A549 (cell line): ENCODE measurements at places on chromosomes 6 and 20.

DNA sequence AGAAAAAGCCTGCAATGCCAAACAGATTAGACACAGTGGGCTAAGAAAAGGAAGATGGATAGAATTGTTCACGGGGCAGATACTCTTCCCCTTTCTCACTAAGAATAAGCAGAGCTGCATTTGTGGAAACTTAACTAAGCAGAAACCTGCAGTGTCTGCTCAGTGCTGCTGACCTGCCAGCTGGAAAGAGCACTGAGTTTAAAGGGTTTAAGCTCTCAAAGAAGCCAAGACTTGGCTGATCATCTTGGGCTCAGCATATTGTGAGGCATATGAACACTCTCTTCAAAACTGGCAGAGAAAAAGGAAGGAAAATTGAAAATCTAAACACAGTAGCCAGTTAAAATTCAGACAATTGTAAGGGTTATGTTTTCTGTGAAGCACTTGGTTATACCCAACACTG, 711.1 kb upstream of the EPHA7 start:
- DNase-seq, result no peak

GRCh38 chr6:150719099-150719766, 119.5 kb downstream of the PLEKHG1 start:
- no peak for DNase-seq

DNA sequence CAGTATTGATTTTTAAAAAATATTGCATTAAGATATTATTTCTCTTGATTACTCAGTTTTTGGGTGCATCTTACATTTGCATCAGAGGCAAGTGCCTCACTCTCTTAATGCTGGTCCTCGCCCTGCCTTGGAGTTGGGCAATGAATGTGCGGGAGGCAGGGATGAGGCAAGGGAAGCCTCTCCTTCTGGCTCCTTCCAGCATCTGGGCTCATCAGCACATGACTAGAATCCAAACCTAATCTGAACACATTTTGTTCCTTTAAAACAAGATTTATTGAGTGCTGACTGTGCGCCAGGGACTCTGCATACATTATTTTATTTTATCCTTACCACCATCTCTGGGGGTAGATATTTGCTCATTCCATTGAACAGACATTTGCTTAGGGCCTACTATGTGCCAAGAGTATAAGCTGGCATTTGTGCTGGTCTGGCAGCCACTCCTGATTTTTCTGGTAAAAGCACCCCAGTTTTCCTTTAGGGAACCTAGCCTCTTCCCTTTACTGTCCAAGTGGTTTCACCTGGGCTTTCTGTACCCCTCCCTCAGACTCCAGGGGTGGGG, 71.9 kb upstream of the ZNFX1 start:
- no peak for DNase-seq

DNA sequence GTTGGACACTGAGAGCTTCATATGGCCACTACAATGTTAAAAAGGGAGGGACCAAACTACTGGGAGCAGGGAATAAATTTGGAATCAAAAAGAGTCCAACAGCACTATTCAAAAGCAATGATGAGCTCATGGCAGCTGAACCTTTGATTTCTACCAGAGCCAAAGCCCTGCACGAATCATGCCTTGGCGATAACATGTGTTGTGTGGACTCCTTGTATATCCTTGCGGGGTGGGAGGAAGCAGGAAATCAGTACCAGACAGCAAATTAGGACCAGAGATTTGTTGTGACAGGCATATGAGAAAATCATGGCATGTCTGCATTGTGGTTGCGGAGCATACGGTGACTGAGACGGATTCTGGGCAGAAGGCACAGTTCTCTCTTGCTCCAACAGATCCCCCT, 85.6 kb upstream of the EMILIN3 start:
- DNase-seq, result no peak

DNA sequence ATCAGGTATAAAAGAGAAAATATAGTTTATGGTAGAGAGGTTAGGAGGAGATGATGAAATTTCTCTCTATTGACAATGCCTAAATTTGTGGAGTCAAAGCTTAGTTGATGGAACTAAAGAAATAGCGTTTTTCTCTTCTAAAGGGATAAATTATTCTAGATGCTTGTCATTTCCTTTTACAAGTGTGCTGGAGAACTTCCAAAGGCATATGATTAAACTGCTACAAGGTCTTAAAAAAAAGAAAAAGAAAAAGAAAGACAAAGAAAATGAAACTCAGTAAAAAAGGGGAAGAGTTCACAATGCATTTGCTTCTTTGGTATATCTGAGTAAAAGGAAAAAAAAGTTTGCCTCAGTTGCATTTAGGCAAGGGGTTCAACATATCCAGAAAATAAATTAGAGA, 499.8 kb upstream of the PTCHD4 start:
- DNase-seq, result no peak

GRCh38 chr6:43203718-43204095, 21.7 kb downstream of the CUL9 start:
- no peak for DNase-seq

DNA sequence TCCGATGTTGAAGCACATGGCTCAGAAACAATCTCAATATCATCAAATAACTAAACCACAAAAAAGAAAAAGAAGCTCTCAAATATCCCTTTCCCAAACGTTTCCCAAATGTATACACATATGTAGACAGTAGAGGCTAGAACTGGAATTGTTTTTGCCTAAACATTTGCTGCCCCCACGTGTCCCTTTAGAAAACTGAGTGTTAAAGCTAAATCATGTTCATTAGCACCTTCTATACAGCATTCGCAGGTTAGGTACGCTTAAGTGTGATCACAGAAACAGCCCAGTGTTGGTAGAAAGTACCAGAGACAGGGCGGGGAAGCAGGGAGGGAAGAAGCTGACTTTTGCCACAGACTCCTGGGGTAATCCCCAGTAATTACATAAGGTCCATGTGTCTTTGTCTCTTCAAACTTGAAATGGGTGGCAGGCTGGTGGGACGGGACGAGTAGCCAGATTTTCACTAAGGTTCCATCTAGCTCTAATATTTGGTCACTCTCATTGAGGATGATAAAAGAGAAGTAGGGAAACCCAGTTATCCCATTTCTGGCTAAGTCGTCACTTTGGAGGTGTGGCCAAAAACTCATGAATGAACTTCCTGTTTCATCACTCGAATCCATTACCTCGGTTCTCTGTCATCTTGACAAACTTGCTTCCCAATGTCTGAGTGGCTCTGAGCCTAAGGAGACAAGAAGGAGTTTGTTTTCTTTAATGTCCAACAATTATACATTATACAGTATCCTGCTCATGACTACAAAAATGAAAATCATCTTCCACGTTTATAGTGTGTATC, 15.0 kb upstream of the TFAP2A start:
- DNase-seq, result no peak
